ENCODE measurements at places on chromosomes 2 and 18.

GRCh38 chr2:79952616-79953015, 351.9 kb downstream of the LRRTM1 start:
- DNase-seq = no peak

DNA sequence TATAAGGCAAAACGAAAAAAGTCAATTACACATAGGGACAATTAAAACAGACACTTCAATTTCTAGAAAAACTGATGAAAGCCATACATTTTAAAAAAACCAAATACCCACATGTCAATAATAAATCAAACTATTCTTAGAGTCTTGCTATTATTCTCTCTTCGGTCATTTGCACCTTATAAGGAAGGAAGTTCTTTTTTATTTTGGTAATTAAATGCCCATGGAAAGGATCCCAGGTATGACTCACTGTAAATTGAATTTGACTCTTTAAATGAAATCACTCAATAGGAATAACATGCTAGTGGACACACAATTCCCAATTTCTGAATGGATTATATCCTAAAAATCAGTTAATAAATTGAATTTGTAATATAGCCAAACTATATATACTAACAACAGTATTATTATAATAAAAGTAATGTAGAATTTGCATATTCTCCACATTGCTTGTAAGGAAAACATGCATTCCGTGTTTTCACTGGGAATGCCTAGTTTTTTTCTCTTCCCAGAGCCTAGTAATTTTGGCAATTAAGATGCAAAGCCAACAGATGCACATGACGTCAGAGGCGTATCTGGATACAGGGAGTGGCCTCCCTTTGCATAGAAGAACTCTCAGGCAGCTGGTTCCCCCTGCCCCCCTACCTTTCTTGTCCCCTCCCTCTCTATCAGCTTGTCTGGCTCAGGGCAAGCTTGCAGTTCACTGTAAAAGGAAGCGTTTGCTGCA, 153.5 kb upstream of the PGAP1 start:
- no peak for DNase-seq

- no peak for DNase-seq
These were observed 666.4 kb upstream of the ZEB2 start for GRCh38 chr2:145186303-145186702.

DNA sequence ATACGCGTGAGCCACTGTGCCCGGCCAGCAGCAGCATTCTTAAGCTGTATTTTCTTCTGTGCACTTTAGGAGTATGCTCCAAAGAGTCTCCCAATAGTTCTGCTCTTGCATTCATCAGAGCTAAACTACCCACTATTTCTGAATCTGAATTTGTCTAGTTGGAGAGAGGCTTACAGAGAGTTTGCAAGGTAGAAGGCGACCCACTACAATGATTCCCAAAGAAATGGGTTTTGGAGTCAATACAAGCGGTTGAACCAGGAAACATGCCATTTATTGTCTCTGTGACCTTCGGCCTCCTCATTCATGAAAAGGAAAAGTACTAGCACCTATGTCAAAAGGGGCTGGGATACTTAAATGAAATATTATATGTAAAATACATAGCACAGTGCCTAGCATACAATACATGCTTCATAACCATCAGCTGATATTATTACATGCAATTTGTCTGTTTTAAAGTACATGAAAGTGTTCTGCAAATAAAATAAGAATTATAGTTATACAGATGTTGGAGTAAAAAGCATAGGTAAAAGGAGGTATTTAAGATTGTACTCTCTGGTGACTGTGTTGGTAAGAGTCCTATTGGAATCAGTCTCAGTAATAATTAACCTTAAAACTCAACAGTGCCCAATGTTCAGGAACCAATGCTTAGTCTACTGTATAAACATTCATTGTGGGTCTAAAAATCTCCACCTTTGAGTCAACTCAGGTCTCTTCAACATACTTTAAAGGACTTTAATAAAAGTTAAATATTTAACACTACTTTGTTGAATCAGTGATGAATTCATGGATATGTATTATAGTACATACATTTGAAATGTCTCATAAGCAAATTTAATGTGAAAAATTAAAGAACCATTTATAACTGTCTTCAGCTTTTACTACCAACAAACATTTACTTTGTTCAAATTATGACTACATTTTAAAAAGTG, 89.8 kb upstream of the GRB14 start:
- no peak for DNase-seq

DNA sequence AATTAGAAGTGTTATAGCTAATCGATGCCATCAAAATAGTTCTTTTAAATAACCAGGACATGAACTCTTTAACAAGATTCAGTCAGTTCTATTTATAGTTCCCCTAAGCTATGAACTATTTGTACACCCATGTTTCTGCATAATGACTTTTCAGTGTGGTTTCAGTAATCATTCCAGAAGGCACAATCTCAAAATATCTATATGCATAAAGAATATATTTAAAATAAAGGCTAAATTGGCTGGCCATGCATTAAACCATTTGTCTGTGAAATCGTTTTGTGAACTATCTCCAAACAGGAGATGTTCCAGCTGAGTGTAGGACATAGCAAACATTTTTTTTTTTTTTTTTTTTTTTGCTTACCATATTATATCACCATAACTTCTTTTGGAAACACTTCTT, 719.3 kb downstream of the PLCL1 start:
- DNase-seq = no peak

DNA sequence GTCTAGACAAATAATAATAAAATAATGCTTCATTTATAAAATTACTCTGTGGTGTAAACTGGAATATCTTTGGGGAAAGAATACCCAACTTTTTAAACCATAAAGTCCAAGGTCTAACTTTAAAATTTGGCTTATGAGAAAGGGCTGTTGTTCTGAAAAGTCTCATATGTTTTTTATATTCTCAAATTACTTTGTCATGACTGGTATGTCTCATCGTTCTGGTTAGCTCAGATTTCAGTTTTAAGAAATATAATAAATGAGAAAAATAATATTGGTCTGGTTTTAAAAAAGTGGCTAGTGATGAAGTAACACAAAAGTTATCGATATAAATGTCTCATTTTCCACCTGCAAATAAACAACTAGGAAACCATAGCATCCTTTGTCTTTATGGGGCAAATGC, 1658.1 kb downstream of the LRP1B start:
- no peak for DNase-seq

DNA sequence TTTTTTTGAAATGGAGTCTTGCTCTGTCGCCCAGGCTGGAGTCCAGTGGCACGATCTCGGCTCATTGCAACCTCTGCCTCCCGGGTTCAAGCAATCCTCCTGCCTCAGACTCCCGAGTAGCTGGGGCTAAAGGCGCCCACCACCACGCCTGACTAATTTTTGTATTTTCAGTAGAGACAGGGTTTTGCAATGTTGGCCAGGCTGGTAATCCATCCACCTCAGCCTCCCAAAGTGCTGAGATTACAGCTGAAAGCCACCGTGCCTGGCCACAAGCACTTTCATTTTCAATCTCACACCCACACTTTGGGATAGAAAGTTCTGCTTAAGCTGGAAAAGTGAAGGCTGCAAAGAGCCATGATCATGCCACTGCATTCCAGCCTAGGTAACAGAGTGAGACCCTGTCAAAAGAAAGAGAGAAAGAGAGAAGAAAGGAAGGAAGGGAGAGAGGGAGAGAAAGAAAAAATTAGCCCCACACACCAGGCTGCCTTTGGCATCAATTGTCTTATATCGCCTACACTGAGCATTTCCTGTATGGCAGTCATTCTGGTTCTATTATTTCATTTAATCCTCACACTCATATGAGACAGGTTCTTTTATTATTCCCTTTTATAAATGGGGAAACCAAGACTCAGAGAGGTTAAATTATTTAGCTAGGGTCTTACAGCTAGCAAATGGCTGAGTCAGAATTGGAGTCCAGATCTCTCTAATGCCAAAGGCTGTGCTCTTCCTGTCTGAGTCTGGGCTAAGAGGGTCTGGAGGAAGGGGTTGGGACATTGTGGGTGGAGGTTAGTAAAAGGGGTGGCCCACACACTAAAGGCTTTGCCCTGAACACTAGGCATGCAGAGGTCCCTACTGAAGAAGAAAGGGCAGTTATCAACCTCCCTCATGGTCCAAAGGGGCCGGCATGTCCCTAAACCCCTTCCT, 37.9 kb upstream of the PKDCC start:
- DNase-seq = peak; percentile 31

GRCh38 chr2:185215497-185215896, 523.1 kb upstream of the FSIP2 start:
- no peak for DNase-seq

- DNase-seq = no peak
These were observed 14.9 kb downstream of the DPP4 start for GRCh38 chr2:162058973-162059668.

GRCh38 chr18:78980279-78980771, 707 bp downstream of the SALL3 start:
- DNase-seq = no peak

Measured in activated CD4-positive, alpha-beta T cell treated with anti-CD3 and anti-CD28 coated beads, Interleukin-2, amount 50 U/mL, for 48 hours (primary cell).